Effector CD4-positive, alpha-beta T cell (primary cell): ENCODE measurements at places on chromosomes 16 and 17.

DNA sequence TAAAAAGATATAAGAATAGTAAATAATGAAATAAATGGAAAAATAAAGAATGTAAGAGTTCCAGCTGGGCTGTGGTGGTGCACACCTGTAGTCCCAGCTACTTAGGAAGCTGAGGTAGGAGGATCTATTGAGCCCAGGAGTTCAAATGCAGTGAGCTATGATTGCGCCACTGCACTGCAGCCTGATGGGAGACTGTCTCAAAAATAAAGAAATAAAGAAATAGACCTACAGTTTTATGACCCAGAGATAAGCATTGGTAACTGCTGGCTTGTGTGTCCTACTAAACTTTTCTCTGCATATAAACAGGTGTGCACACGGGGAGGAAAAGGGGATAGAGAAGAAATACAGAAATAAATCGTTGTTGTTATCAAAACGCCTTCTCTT, 7.8 kb upstream of the PDP2 start:
- no peak for DNase-seq

DNA sequence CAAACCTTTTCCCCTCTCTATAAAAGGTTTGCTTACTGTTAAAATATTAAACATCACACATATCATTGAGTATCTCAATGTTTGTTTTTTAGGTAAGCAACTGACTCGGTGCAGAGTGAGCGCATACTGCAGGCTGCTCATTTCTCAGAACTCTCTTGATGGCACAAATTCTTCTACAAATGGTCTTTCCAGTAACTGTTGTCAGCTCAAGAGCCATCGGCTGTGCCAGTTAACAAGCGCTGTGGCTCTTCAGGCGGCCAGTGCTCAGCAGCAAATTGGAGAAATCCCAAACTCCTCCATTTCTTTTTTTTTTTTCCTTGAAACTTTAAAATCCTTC, 8.6 kb downstream of the ABCA3 start:
- no peak for DNase-seq

GRCh38 chr17:66437476-66438026, 135.1 kb downstream of the PRKCA start:
- DNase-seq = no peak

GRCh38 chr16:86384263-86384649, 126.1 kb upstream of the FOXF1 start:
- no peak for DNase-seq

GRCh38 chr17:12620200-12620720, 45.4 kb upstream of the MYOCD start:
- no peak for DNase-seq

DNA sequence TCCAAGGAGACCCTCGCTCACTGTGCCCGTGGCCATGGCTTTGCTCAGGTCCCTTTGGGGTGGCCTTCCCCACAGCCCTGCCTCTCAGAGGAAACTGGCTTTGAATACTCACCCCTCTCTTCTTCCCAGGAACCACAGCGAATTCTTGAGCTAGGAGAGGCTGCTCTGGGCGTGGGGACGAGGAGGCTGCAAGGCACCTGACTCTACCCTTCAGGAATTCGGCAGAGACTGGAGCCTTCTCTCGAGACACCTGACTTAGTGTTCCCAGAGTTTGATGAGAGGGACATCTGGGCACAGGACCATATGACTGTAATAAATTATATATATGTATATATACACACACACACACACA, 6.2 kb downstream of the LLGL2 start:
- DNase-seq = no peak

GRCh38 chr16:31187808-31188189, 7.9 kb downstream of the FUS start:
- no peak for DNase-seq

DNA sequence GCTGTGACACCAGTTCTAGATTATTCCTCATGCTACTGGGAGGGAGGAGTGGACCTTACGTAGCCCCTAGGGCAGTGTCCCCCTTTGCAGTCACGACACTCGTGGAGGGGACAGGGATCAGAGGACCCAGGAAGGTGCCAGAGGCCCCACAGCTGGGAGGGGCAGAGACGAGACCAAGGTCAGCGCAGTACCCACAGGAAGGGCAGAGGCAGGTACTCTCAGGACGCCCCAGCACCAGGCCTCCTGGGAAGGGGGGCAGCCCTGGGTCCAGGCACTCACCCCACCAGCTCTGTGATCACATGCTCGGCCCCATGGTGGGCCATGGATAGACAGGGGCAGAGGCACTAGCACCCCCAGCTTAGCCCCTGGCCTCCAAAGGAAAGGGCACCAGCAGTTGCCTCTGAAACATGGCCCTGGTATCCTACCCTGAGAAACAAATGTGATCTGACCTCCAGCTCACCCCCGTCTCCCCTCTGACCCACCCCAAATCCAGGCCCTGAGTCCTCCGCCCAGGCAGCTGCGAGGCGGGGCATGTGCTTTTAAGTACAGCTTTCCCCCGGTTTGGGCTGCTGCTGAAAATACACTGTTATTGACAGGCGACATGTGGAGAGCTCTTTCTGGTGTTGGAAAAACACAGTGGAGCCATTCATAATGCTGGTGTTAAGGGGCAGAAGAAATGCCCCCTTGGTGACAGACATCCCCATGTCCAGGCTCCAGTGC, 361.9 kb downstream of the C16orf95 start:
- no peak for DNase-seq

GRCh38 chr16:64916051-64916450, 205.8 kb downstream of the CDH11 start:
- no peak for DNase-seq

DNA sequence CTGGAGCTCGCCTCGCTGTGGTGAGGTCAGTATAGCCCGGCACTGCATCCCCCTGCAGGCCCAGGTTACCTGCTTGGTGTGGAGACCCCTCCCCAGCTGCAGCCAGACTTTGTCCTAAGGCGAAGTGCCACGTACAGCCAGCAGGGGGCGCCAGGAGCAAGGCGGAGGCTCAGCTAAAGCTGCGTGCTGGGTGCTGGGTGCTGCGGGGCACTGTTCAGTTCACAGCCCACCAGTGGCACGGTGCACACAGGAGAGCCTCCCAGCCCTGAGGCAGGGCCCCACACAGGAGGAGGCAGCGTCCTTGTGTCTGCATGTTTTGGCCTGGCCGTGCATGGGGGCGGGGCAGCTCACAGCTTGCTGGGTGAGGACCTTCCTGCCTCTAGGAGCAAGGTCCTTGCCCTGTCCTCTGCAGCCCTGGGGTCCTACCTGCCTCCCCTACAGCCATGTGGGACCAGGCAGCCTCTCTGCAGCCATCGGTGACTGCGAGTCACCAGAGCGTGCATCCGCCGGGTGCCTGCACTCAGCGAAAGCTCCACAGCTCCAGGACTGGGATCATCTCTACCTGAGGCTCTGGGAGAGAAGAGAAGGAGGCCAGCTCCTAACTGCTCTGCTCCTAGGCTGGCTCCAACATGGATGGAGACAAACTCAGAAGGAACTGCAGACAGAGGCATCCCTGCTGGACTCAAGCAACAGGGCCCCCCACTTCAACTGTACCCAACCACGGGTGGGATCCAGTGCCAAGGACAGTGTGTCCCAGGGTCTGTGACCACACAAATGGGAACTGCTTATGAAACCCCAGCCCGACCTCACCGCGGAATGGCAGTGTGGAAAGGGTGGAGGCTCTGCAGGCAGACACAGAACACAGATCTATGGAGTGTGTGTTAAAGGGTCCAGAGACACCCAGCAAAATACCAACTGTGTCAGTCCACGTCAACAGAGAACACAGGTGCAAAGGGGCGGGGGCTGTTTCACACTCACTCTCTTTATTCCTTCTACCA, 19.0 kb downstream of the SLC7A5 start:
- DNase-seq = peak; percentile 76

- DNase-seq = no peak
Observed at GRCh38 chr16:71185347-71185746, 45.2 kb downstream of the HYDIN start.

DNA sequence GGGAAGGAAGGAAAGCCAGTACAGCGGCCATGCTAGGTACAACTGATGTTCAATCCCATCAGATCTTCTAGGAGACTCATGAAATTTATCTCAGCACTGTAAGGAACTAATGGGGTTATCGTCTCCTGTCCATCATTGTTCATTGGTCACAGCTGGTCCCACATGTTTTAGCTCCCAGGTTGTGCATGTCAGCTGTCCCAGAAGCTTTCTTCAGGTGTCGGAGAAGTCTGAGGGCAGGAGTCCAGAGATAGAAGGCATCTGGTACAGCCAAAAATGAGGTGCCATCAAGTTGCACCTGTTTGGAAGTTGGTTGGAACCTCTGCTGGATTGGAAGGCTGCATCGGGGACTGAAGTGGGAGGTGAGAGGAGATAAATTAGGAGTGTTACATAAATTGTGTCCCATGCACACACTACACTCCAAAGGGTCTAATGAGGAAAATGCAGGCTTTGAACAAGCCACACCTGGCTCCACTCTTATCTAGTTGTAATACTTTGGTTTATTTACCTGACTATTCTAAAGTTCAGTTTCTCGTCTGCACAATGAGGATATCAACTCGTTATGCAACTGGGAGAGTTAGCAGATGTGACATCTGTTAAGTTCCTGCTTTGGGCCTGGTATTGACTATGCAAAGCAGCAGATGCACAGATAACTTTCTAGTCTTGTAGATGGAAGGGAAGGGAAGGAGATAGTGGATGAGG, 62.9 kb downstream of the MAP2K6 start:
- no peak for DNase-seq

DNA sequence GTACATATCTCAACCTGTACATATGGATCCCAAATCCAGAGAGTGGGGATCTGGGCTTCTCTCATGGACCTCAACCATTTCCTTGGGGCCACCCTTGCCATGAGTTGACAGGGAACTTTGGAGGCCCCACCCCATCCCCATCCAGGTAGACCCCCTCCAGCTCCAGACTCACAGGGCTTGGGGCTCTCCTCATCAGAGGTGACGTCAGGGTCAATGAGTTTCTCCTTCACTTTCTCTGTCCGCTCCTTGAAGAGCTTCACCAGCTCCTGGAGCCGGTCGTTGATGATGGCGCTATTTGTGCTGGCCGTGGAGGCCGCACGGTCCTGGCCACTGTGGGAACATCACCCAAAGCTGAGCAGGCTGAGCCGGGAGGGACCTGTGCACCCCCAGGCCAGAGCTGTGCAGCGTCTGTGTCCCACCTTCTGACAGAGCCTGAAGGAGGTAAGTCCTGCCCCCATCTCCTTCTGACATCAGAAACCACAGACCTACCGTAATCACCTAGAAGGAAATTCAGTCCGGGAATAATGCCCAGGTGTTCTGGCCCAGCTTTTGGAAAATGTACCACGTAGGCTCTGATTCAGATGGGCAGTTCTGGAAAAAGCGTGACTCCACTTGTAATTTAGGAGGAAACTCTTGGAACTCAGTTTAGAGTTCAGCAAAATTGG, 50.6 kb downstream of the CNGB1 start:
- no peak for DNase-seq
